Mucosa of descending colon (tissue), 3 donors: ENCODE measurements at places on chromosomes 6 and 20. TPM values are rescaled to one million over a fixed set of nuclear protein-coding genes. Genes with fewer than 3 reads are reported as not detected.

The MAP1LC3A gene
- 47.8 TPM for total RNA-seq

The LAMA2 gene
- total RNA-seq = 18.4 TPM

The OCSTAMP gene
- not detected for total RNA-seq

The SSTR4 gene
- total RNA-seq = not detected

The UNC5CL gene
- 3.4 TPM for total RNA-seq

The SNAI1 gene
- total RNA-seq = 0.96 TPM

The TCF15 gene
- total RNA-seq = not detected

The KCNQ2 gene
- 1.4 TPM for total RNA-seq

The SLC32A1 gene
- not detected for total RNA-seq

The STMND1 gene
- total RNA-seq = 1.9 TPM

The IPCEF1 gene
- 2.3 TPM for total RNA-seq

The DCDC2 gene
- total RNA-seq = 3.2 TPM

- DNase-seq = no peak
Measured at GRCh38 chr20:31602779-31603441, 2.2 kb upstream of the ID1 start.

- DNase-seq = no peak
Measured at GRCh38 chr6:12280458-12280857, 9.7 kb upstream of the EDN1 start.

- DNase-seq = no peak
Measured at GRCh38 chr6:33702345-33702977, 9.0 kb downstream of the UQCC2 start.

DNA sequence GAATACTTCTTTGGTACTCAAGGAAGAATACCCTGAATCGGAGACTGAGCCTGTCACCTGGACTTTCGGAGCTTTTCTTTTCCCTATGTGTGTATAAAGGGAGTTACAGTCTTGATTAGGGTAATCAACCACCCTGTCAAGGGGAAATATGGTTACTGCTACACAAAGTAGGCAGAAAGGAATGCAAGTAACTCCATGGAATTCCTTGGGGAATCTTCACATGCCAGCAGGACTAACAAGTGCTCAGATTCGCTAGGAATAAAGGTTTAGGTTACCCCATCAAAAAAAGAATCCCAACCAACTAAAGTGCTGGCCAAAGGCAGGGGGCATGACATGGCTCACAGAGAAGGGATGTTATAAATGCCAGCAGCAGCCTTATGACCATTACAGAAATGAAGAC lies 10.4 kb downstream of the KCNS1 start:
- no peak for DNase-seq

GRCh38 chr6:169837529-169838250 lies 86.3 kb downstream of the ERMARD start:
- no peak for DNase-seq

DNA sequence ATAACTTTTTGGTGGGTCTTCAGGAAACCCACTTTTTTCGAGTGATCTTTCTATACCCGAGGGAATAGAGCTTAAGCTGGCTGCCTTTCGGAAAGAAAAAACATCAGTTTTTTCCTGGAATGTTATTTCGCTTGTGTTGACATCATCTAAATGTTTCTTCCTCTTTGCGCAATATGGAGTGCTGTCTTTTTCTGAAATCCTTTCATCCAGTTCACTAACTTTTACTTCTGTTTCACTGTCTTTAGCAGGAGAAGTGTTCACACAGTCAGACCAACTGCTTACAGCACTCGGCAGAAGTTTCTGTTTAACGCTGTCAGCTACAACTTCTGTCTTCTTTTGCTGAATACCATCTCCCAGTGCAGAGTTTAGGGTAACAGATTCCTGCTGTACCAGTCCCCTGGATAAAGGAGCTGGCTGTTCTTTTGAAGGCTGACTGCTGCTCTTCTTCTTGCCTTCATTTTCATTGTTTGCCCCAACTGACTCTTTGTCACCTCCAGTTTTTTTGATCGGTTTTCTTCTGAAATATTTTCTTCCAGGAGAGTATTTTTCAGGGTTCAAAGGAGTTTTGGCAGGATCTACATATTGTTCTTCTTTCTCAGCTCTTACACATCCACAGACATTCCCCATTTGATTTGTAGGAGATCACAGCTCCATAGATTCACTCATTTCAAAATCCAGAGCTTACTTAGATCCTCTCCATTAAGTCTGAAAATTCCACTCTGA lies 50.0 kb upstream of the DST start:
- no peak for DNase-seq

- DNase-seq = no peak
Measured at GRCh38 chr20:460180-460579, 2.2 kb downstream of the TBC1D20 start.

DNA sequence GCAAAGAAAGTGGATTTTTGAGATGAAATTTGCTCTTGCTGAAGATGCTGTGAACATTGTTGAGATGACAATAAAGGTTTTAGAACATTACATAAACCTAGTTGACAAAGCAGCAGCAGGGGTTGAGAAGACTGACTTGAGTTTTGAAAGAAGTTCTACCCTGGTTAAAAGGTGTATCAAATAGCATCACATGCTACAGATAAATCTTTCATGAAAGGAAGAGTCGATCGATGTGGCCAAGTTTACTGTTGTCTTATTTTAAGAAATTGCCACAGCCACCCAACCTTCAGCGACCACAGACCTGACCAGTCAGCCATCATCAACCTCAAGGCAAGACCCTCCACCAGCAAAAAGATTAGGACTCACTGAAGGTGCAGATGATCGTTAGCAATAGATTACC lies 155.3 kb downstream of the HS3ST5 start:
- DNase-seq = no peak

DNA sequence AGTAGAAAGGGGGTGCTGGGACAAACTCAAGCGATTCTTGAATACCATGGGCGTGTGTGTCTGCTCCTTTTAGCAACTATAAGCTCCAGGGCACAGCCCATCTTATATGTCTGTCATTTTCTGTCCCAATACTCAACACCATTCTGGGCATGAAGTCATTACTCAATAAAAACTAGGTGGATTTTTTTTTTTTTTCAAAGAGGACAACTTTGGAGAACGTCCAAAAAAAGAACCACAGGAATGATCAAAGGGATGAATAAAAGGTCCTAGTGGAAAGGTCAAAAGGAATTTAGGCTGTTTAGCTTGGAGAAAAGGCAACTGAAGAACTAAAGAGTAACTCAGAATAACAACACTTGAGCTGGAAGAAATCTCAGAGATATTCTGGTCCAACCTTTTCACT lies 24.4 kb downstream of the UQCC1 start:
- no peak for DNase-seq

GRCh38 chr6:155270561-155271091 lies 6.8 kb downstream of the CLDN20 start:
- no peak for DNase-seq

- DNase-seq = no peak
Measured at GRCh38 chr20:12241065-12241464, 323.4 kb downstream of the BTBD3 start.
